Stimulated activated CD8-positive, alpha-beta memory T cell treated with anti-CD3 and anti-CD28 coated beads, Interleukin-4, amount 100 ng/mL, for 48 hours (primary cell): ENCODE measurements at places on chromosomes 11 and 22.

DNA sequence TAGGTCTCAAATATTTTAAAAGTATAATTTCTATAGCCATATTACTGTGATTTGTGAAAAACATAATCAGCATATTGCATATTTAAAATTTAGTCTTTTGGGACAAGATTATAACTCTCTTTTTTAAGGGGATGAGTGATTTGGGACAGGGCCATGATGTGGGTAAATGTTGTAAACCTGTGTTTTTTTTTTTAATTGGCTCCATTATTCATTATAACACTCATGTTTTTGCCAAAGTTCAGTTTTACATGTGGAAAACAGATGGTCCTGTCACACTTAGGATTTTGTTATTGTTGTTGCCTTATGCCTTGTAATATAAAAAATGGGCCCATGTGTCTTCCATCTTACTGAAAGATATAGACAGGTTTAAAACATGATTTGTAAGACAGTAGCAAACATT lies 1413.5 kb upstream of the RAG2 start:
- no peak for DNase-seq

DNA sequence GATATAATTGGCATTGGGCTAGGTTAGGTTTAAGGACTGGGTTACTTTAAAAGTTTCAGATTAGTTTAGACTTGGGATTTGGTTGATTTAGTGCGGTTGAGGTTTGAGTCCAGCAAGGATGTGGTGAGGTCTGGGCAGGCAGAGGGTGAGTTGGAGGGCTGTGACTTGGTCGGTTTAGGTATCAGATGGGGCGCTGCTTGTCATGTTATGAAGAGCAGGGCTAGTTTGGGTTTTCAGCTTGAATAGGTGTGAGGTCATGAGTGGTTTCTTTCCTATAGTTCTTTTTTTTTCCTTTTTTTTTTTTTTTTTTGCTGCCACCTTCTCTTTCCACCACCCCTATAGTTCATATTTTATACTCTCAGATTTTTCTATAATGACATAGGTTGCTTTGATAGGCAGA lies 4.8 kb downstream of the CLCF1 start:
- DNase-seq: peak; percentile 61

GRCh38 chr22:50219800-50220602 lies 19.2 kb downstream of the SELENOO start:
- no peak for DNase-seq

DNA sequence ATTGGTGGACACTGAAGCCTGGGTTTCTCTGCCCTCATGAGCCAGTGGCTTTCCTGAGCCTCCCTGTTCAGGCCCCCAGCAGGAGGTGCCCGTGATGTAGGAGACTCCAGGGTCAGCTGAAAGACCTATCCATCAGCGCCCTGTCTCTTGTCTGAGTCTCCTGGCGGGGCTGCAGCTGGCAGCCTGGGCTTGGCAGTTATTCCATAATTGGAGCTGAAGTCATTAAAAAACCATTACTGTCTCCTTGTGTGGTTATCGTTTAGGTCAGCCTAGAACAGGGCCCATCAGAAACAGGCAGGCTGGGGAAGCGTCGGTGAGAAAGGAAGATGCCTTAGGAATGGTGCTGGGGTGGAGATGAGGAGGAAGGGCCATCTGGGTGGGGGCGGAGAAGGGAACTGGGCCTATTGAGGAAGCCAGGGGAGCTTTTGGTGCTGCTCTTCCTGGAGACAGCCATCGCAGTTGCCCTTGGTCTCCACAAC lies 5.0 kb downstream of the TUB start:
- no peak for DNase-seq

- DNase-seq: no peak
Measured at GRCh38 chr11:61682093-61682732, 2.0 kb downstream of the DAGLA start.

DNA sequence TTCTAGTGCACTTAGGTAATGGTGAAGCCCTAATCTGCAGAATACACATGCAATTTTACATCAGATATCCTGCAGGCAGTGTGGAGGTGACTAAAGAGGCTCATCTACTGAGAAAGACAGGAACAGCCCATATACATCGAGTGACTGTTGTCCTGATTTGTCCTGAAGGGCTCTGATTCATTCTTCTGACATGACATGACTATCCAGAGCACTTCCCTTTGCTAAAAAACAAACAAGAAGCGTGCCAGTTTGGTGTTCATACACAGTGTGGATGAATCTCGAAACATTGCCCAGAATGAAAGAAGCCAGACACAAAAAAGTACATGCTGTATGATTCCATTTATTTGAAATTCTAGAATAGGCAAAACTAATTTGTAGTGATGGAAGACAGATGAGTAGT lies 48.0 kb upstream of the AMPD3 start:
- no peak for DNase-seq

DNA sequence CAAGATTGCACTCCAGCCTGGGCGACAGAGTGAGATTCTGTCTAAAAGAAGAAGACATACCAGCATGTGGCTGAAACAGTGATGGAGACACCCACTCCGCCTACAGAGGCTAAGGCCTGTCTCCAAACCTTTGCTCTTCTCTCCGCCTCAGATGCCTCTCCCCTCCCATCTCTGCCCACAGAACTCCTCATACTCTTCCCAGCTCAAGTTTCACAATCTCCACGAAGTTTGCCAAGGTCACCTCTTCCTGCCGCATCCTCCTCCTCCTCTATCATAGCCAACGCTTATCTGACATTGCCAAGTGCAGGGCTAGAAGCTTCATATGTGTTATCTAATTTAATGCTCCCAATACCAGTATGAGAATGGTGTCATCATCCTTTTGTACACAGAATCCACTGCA lies 25.9 kb upstream of the FBLN1 start:
- no peak for DNase-seq

GRCh38 chr11:67268081-67268961 lies 2.0 kb downstream of the GRK2 start:
- peak; percentile 83 for DNase-seq

GRCh38 chr11:28961726-28962125 lies 853.5 kb downstream of the METTL15 start:
- DNase-seq: no peak

DNA sequence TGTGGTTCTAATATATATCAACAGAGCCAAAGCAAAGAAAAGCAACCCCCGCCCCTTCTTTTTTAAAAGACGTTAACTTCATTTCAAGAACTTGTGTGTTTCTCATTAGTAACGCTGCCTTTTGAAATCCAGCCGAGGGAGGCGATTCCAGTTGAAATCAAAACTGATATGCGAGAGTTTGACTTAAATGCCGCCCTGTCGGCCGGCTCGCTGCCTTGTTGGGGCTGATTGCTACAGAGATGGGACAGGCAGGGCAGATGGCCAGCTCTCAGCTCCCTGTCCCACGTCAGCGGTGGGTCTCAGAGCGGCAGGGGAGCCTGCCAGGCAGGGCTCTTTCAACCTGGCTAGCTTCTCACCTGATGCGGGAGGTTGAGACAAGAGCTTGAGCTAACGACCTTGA lies 51.9 kb upstream of the ALX4 start:
- DNase-seq: no peak

GRCh38 chr11:15532432-15532831 lies 417.7 kb downstream of the INSC start:
- DNase-seq: no peak

DNA sequence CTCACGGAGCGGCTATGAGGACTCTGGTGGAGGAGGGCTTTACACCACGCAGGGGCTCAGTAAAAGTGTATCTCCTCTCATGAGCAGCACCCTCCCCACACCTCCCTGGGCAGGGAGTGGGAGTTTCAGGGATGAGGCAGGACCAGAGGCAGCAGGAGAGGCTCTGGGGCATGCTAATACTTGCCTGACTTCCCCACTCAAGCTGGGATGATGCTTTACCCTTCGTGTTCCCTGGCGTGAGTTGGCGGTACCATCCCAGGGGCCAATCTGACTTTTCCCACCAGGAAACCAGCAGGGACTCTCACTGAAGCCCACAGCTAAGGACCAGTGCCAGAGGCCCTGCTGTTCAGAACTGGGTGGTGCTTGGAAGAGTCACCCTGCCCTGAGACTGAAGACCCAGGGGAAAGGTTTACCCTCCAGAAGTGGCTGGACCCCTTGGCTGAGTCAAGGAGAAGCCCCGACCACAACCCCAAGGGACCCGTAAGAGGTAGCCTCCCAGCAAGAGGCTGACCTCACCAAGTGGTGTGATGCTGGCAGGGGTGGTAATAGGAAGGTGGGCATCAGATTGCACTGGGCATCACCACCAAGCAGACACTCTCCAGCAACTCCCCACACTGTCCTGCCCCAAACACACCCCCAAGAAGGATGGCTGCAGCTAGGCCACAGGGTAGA lies 65.6 kb downstream of the THAP12 start:
- DNase-seq: no peak

GRCh38 chr11:13047884-13048283 lies 38.8 kb downstream of the RASSF10 start:
- DNase-seq: no peak

DNA sequence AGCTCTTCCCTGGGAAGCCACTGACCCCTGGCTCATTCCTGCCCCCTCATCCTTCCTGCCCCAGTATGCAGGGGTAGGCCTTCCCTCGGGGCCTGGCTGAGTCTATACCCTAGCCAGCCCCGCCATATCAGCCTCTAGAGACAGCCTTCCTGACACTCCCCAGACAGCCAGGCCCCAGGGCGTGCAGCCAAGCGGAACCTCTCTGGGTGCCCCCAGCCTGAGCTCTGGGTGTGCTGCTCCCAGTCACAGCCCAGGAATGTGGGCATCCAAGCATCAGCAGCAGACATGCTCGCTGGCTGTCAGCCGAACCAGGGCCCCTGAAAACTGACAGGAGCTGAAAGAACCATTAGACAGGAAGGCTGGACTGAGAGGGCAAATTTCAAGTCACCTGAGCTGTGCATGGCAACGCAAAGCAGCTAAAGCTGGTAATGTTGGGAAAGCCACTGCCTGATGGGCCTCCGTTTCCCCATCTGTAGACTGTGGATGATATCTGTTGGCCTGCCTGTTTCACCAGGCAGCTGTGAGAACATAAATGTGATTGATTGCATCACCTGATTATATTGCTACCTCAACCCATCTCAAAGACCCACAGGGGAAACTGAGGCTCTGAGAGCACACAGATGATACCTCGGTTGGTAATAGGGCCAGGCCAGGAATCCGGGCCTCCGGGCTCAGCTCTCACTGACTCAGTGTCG lies 93.2 kb downstream of the LRRC32 start:
- DNase-seq: no peak

DNA sequence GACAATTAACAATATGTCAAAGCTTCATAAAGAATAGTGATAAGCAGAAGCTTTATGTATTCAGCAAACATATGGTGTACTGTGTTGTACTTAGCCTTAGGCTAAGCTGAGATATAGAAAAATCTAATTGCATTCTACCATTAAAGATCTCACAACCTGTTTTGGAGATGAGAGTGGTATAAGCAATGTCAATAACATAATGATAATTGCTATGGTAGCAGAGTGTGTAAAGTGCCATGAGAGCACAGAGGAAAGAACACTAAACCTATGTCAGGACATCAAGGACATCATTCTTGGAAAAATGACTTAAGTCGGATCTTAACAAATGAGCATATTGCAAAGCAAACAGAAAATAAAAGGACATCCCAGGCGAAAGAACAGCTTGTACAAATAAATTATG lies 28.6 kb upstream of the ANGPTL5 start:
- DNase-seq: no peak

DNA sequence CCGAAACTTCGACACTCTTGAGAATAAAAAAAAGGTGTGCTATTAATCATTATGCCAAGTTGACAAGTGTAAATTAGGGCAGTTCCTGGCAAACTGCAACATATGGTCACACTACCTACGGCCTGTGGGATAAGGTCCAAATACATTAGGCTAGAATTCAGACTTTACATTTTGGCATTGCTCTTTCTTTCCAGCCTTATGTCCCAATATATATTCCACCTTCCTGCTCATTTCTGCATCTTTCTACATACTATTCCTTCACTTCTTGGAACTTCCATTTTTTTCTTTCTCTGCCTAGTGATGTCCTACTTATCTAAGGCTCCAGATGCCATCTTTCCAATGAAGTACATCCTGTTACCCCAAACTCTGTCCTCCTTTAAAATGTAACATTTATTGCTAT lies 577.2 kb downstream of the LRRC4C start:
- DNase-seq: no peak

DNA sequence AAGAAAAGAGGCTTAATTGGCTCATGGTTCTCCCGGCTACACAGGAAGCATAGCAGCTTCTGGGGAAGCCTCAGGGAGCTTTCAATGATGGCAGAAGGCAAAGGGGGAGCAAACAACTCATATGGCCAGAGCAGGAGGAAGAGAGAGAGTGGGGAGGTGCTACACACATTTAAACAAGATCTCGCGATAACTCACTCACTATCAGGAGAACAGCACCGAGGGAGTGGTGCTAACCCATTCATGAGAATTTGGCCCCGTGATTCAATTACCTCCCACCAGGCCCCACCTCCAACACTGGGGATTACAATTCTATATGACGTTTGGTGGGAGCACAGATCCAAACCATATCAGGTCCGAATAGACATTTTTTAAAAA lies 41.7 kb upstream of the APLNR start:
- DNase-seq: no peak
